ENCODE measurements at places on chromosomes 2 and 18. TPM values are rescaled to one million over a fixed set of nuclear protein-coding genes. Genes with fewer than 3 reads are reported as not detected.

The CRACDL gene
- 2.5 TPM for total RNA-seq

- H3K4me1 ChIP-seq, result no peaks in the 10 kb centered on the region
- H3K27me3 ChIP-seq, result no peaks in the 10 kb centered on the region
- H3K4me3 ChIP-seq, result no peak overlapping the region
- no peaks in the 10 kb centered on the region for H3K36me3 ChIP-seq
- no peak overlapping the region for H3K27ac ChIP-seq
- no peak for DNase-seq
These were observed 150.3 kb upstream of the TNP1 start for GRCh38 chr2:217010173-217010572.

GRCh38 chr2:12978066-12978835 lies 261.5 kb downstream of the TRIB2 start:
- H3K36me3 ChIP-seq, result no peaks in the 10 kb centered on the region
- H3K4me3 ChIP-seq, result no peak overlapping the region
- H3K4me1 ChIP-seq, result no peaks in the 10 kb centered on the region
- no peak for DNase-seq
- H3K27ac ChIP-seq, result no peak overlapping the region

The INO80D gene
- 8.8 TPM for total RNA-seq

DNA sequence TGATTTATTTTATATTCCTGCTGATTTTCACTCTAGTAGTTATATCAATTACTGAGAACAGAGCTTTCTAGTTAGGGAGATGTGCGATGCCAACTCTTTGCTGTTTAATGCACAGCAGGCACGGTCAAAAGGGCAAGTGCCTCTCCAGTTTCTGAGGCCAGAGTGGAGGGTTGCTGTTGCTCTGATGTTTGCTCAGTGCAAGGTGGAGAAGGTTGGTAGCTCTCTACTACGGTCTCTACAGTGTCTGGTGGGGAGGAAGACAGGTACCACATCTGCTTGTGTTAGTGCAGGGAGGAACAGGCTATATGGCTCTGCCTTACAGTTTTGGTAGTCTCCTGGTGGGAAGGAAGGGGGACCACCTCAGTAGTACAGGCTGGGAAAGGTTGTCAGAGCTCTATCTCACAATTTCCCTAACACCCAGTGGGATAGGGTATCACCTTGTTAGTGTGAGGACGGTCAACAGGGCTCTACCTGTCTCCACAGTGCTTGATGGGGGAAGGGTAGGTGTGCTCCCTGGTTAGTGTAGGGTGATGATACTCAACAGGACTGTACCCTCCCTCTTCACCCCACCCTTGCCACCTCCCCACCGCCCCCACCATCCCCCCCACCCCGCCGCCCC lies 85.9 kb downstream of the FANCL start:
- no peak overlapping the region for H3K27ac ChIP-seq
- H3K27me3 ChIP-seq, result no peaks in the 10 kb centered on the region
- DNase-seq, result no peak
- H3K4me1 ChIP-seq, result no peaks in the 10 kb centered on the region
- H3K4me3 ChIP-seq, result no peak overlapping the region
- peaks cover 45% of the 10 kb centered on the region for H3K36me3 ChIP-seq

GRCh38 chr2:46803911-46804670 lies 111.5 kb downstream of the MCFD2 start:
- H3K4me3 ChIP-seq, result no peak overlapping the region
- no peaks in the 10 kb centered on the region for H3K36me3 ChIP-seq
- H3K4me1 ChIP-seq, result no peaks in the 10 kb centered on the region
- H3K27me3 ChIP-seq, result no peaks in the 10 kb centered on the region
- H3K27ac ChIP-seq, result no peak overlapping the region

- no peaks in the 10 kb centered on the region for H3K36me3 ChIP-seq
- H3K4me3 ChIP-seq, result no peak overlapping the region
- peaks cover 7% of the 10 kb centered on the region for H3K4me1 ChIP-seq
- no peak overlapping the region for H3K27ac ChIP-seq
- no peaks in the 10 kb centered on the region for H3K27me3 ChIP-seq
- DNase-seq, result no peak
These were observed 283.2 kb downstream of the MREG start for GRCh38 chr2:215729985-215730620.

- no peak overlapping the region for H3K4me3 ChIP-seq
- H3K4me1 ChIP-seq, result no peaks in the 10 kb centered on the region
- peaks cover 26% of the 10 kb centered on the region for H3K36me3 ChIP-seq
- H3K27me3 ChIP-seq, result no peaks in the 10 kb centered on the region
- H3K27ac ChIP-seq, result no peak overlapping the region
These were observed 87.0 kb downstream of the FARSB start for GRCh38 chr2:222568865-222569264.

The SP9 gene
- total RNA-seq, result not detected

GRCh38 chr2:241102239-241102803 lies at the start of gene MTERF4:
MTERF4 (minus strand) TSS chr2:241102287; CDS start chr2:241102273, 14 bp downstream.
- peak within 1 kb of the TSS; percentile 75 for H3K27ac ChIP-seq
- peaks cover 41% of the 10 kb centered on the region for H3K4me1 ChIP-seq
- H3K27me3 ChIP-seq, result no peaks in the 10 kb centered on the region
- H3K36me3 ChIP-seq, result peaks cover 13% of the 10 kb centered on the region
- H3K4me3 ChIP-seq, result peak within 1 kb of the TSS; percentile 74
- DNase-seq, result peak; percentile 96

DNA sequence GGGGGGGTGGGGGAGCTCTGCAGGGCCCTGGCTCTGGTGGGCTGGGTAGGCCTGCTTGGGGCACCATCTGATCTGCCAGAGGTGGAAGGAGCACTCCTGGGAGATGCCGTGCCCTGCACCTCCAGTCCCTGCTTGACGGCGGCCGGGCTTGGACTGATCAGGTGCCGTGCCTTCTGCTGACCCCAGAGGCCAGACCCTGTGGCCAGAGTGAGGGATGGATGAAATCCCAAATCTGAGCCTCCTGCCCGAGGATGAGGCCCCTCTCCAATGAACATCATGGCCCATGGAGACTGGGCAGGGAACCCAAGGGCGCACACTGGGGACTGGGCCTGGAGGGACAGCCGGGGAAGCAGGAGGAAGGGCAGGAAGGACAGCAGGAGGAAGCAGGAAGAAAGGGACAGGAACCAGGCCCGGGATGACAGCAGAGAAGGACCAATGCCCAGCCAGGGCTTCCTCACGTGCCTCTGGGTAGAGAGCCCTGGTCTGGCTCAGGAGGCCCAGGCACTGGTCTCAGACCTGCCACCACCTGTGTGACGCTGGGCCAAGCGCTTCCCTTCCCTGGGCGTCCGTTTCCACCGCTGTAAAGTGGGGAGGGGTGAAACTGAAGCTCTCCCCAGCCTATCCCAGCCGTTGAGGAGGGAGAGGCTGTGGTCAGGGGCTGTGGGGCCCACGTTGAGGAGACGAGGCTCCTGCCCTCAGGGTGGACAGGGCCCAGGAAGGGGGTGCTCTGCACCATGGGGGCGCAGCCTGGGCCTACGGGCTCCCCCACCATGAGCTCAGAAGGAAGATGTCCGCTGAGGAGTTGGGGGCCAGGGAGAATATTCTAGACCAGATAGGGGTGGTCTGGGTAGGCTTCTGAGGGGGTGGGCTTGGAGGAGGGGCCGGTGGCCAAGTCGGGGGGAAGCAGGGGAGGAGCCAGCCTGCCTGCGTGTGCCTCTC lies 1.0 kb upstream of the GPR35 start:
- no peak overlapping the region for H3K27ac ChIP-seq
- H3K36me3 ChIP-seq, result no peaks in the 10 kb centered on the region
- H3K27me3 ChIP-seq, result no peaks in the 10 kb centered on the region
- H3K4me1 ChIP-seq, result peaks cover 3% of the 10 kb centered on the region
- H3K4me3 ChIP-seq, result no peak overlapping the region

DNA sequence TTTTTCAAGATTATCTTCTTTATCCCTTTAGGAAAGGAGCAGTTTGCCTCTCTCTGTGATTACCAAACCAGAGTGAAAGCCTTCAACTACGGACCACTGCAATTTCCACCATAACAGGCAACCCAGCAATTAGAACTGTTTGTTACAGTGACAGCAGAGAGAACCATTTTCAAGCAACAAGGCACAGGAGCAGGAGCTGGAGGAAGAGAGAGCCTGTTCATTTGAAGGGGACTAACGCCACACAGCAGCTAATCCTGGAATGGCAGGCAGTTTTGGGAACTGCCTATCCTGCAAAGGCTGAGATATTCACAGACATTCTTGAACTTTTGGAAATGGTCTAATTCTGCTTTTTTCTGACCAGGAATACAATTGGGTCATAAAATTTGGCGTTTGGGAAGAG lies 1541.9 kb upstream of the PIK3C3 start:
- DNase-seq, result no peak
- no peaks in the 10 kb centered on the region for H3K36me3 ChIP-seq
- H3K27me3 ChIP-seq, result no peaks in the 10 kb centered on the region

The ORC2 gene
- 38.5 TPM for total RNA-seq

- H3K27ac ChIP-seq, result no peak overlapping the region
- no peak overlapping the region for H3K4me3 ChIP-seq
- H3K27me3 ChIP-seq, result no peaks in the 10 kb centered on the region
- H3K4me1 ChIP-seq, result peaks cover 20% of the 10 kb centered on the region
- H3K36me3 ChIP-seq, result no peaks in the 10 kb centered on the region
- no peak for DNase-seq
These were observed 69.6 kb upstream of the DNMT3A start for GRCh38 chr2:25411281-25411680.

GRCh38 chr2:217880891-217881290 lies 121.9 kb downstream of the TNS1 start:
- H3K4me3 ChIP-seq, result no peak overlapping the region
- no peak for DNase-seq
- H3K36me3 ChIP-seq, result no peaks in the 10 kb centered on the region

Data from Karpas-422 (cell line).